ENCODE measurements at places on chromosomes 11 and 22. TPM values are rescaled to one million over a fixed set of nuclear protein-coding genes. Genes with fewer than 3 reads are reported as not detected.

DNA sequence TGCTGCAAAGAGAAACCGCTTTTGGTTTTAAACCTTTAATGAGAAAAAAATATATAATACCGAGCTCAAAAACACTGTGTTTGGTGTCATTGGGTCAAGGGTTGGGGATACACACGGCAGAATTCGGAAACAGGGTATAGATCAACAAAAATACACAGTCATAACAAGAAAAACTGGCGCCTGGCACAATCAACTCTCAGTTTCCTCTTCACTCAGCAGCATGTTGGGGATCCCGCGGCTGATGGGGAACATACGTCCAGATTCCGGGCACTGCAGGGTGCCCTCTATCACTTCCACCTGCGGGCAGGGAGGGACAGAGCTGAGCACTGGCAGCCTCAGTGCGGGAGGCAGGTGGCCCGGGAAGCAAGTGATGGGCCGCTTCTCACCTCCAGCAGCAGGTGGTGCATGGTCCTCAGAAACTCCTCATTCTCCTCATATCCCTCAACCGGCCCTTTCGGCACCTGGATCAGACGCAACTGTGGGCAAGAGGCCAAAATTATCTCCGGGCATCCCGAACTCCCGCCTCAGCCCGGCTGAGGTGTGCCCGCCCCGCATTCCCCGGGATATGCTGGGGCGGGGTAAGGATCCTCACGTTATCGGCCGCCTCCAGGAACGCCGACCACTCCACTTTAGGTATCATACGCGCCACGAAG lies 561 bp downstream of the TRMT112 start:
- DNase-seq = no peak
- peaks cover 9% of the 10 kb centered on the region for H3K4me1 ChIP-seq
- peak overlapping the region; percentile 81 for H3K27ac ChIP-seq
- no peaks in the 10 kb centered on the region for H3K36me3 ChIP-seq

DNA sequence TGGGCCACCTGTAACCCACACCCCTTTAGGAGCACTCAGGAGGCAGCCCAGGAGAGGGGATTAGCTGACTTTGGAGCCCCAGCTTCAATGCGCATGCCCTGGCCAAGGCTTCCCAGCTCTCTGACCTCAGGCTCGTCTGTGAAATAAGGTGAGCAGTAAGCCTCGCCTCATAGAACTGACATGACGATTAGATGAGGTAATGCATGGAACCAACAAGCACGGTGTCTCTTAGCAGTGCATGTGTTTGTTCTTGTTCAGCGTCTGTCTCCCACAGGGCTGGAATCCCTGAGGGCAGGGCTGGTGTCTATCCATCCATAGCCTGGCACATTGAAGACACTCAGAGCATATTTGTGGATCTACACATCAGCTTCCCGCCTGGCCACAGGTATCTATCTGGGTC lies 415.4 kb downstream of the MN1 start:
- no peak overlapping the region for H3K27ac ChIP-seq
- H3K4me1 ChIP-seq = peaks cover 8% of the 10 kb centered on the region
- no peaks in the 10 kb centered on the region for H3K36me3 ChIP-seq
- H3K27me3 ChIP-seq = no peaks in the 10 kb centered on the region

DNA sequence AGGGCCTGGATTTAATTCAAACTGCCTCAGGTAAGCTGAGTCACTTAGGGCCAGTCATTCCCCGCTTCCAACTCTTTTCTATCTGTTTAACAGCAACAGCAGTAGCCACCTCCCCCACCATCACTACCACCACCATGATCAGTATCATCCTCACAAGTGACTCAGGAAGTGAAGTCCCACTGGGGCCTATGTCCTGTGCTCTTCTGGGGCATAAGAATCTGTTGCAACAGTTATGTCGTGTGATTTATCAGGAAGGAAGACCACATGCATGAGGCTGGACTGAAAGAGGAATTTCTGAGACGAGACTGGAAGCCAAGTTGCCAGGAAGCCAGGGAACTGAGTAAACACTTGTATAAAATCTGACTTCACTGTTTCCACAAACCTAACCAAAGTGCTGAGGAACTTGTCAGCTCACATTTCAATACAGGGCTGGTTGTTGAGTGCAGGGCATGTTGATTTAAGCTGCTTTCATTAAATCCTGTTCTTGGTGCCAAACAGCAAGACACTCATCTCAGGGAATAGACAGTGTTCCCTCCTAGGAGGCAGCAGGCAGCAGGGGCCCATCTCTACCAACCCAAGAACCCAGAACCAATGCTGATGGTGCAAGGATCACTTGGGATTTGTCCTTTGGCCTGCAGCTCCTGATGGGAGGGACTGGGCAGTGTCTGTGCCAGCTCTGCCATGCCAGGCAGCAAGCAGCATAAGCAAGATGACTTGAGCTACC lies 226.7 kb upstream of the NARS2 start:
- H3K27me3 ChIP-seq = no peaks in the 10 kb centered on the region
- DNase-seq = no peak
- H3K4me3 ChIP-seq = no peak overlapping the region
- peaks cover 18% of the 10 kb centered on the region for H3K4me1 ChIP-seq
- no peak overlapping the region for H3K27ac ChIP-seq

GRCh38 chr11:102436561-102436960 lies 16.0 kb downstream of the TMEM123 start:
- no peak overlapping the region for H3K27ac ChIP-seq
- peaks cover 2% of the 10 kb centered on the region for H3K4me1 ChIP-seq
- H3K4me3 ChIP-seq = no peak overlapping the region
- DNase-seq = no peak

- DNase-seq = no peak
- no peaks in the 10 kb centered on the region for H3K36me3 ChIP-seq
- no peak overlapping the region for H3K4me3 ChIP-seq
- no peaks in the 10 kb centered on the region for H3K4me1 ChIP-seq
- no peaks in the 10 kb centered on the region for H3K27me3 ChIP-seq
- H3K27ac ChIP-seq = no peak overlapping the region
These were observed 74.6 kb downstream of the AASDHPPT start for GRCh38 chr11:106152013-106152412.

The DGCR6 gene
- total RNA-seq = 0.92 TPM

DNA sequence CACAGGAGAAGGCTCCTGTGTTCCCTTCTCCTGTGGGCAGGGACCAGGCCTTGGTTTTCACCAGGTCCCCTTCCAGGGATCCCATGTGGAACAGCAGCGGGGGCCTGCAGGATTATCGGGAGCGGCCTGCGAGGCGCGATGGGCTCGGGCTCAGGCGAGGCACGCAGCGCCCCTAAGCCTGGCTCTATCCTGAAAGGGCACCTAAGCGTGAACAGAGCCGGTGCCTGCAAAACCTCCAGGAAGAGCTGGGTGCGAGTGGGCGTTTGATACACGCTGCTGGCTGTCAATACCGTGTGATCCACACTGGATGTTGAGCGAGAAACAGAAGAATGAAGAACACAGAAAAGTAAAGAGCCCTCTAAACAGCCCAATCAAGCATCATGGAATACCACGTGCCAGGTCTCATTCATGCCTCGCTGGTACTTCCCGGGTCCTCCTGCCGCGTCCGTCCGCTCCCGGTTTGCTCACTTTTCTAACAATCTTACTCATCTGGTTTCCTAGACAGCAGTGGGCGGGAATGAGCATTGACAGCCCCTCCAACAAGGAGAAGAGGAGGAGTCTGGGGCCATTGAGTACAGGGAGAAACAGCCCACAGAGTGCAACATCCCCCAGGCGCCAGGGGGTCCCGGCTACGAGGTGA lies 12.5 kb downstream of the OSBPL5 start:
- no peak for DNase-seq
- H3K36me3 ChIP-seq = no peaks in the 10 kb centered on the region
- peaks cover 16% of the 10 kb centered on the region for H3K4me1 ChIP-seq

The SAA2 gene
- total RNA-seq = not detected

The CRACR2B gene
- total RNA-seq = 1.2 TPM

DNA sequence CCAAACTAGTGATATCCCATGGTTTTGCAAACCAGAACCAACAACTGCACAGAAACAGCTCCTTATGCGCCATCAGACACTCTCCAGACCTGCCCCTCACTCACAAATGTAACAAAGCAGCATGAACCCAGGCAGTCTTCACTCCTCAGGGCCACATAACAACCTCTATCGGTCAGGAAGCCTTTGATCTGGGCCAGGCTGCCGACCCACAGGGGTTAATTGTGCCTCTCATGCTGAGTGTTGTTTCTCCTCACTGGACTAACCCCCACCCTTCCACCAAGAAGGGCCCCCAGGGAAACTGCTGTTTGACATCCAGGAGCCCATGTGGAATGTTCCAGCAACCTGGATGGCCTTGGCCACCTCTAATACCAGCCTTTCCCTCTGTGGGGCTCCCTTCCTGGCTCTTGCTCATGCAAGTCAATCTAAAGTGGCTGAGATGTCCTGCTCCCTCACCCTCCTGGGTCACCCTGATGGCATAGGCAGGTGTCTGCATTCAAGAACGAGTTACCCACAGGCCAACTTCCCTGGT lies 7.9 kb upstream of the RGL4 start:
- H3K36me3 ChIP-seq = no peaks in the 10 kb centered on the region
- H3K4me1 ChIP-seq = no peaks in the 10 kb centered on the region
- H3K27me3 ChIP-seq = no peaks in the 10 kb centered on the region
- DNase-seq = no peak

The TRPM5 gene
- total RNA-seq = 0.11 TPM

DNA sequence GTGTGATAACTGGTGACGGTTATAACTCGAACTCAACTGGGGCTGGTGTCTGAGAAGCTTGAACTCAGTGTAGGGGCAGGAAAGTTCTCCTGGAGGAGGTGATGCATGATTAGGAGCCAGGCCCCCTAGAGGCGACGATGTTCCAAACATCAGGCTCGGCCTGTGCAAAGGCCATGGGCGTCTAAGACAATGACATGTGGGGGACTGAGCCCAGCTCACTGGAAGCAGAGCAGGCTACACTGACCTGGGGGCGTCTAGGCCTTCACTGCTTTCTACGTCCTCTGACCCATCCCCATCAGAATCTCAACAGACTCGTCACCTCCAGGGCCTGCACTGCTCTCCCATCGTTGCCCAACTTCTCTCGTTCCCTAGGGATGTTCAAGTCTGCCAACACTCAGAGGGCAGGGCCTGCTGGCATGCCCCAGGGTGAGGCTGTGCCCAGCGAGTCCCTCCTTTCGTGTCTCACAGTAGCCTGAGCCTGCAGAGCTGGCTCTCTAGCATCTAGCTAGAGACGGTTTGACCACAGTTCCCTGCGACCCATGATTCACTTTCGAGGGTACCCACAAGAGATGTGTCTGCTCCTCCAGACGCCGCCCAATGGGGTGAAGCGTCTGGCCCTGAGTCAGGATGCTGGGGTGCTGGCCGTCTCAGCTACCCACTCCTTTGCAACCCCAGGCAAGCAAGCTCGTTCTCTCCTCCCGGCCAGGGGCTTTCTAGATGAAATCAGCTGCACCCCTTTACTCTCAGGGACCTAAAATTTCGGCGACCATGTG lies 1.1 kb upstream of the ATG16L2 start:
- H3K4me3 ChIP-seq = peak overlapping the region; percentile 60
- no peaks in the 10 kb centered on the region for H3K36me3 ChIP-seq
- H3K4me1 ChIP-seq = peaks cover 10% of the 10 kb centered on the region

The CHRM1 gene
- total RNA-seq = not detected

GRCh38 chr11:94000659-94001058 lies 20.5 kb upstream of the HEPHL1 start:
- DNase-seq = no peak
- H3K36me3 ChIP-seq = no peaks in the 10 kb centered on the region
- H3K4me3 ChIP-seq = no peak overlapping the region
- H3K4me1 ChIP-seq = no peaks in the 10 kb centered on the region
- no peak overlapping the region for H3K27ac ChIP-seq

- no peak overlapping the region for H3K27ac ChIP-seq
- H3K4me1 ChIP-seq = peaks cover under 1% of the 10 kb centered on the region
- H3K4me3 ChIP-seq = no peak overlapping the region
- DNase-seq = no peak
These were observed 5.8 kb downstream of the NRIP3 start for GRCh38 chr11:8998017-8998416.

The RHOD gene
- total RNA-seq = 15.0 TPM

The POU2AF1 gene
- 4.1 TPM for total RNA-seq

- no peaks in the 10 kb centered on the region for H3K27me3 ChIP-seq
- DNase-seq = no peak
- H3K36me3 ChIP-seq = no peaks in the 10 kb centered on the region
These were observed 3.8 kb downstream of the GAS2L1 start for GRCh38 chr22:29310065-29310862.

DNA sequence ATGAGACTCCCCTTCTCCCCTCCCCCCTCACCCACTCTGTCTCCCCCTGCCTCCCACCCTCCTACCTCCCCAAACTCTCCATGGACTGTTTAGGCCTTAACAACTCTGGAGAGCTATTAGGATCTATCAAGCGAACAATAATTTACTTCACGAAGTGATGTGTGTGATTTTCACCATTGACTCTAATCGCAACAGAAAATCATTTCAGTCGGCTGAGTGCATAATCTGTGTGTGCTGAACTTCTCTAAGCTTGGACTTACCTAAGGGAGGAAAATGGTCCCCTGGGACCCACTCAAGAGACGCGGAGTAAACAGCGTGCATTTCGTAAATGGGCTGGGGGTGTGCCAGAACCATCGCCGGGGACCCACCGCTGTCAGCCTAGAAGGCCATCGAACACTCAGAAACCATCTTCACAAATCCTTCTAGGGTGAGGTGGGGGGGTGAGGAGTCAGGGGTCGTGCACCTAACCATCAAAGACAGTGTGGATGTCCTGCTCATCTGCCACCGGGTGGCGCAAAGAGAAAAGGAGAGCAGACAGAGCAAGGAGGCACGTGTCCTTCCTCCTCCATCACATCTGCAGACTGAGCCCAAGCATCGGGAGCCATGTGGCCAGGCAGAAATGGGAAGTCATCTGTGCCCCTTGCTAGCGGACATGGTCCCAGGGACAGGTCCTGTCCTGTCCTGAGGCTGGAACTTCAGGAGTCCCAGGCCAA lies 62.1 kb upstream of the NUP50 start:
- no peaks in the 10 kb centered on the region for H3K4me1 ChIP-seq
- no peak overlapping the region for H3K27ac ChIP-seq
- DNase-seq = peak; percentile 45
- H3K4me3 ChIP-seq = no peak overlapping the region

DNA sequence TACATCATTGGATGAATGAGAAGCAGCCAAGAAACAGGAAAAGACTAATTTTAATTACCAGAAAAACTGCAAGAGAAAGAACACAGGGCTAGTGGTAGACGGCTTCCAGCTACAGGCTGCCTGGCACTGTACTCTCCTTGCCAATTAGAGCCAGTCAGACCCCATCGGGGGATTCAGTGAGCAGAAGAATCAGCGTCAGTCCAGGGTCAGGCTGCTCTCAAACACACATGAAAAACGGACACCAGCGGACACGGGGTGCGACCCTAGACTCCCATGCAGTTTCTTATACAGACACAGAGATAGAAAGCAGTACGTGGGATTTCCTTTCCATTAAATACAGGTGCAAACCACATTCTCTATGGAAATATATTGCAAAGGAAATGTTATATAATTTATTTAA lies 1.1 kb upstream of the CNTN5 start:
- H3K27ac ChIP-seq = no peak overlapping the region
- H3K4me3 ChIP-seq = no peak overlapping the region
- DNase-seq = no peak
- H3K27me3 ChIP-seq = no peaks in the 10 kb centered on the region

The BBOX1 gene
- not detected for total RNA-seq

- H3K4me1 ChIP-seq = no peaks in the 10 kb centered on the region
- H3K27ac ChIP-seq = no peak overlapping the region
These were observed 37.6 kb downstream of the ZNF195 start for GRCh38 chr11:3341298-3341697.

The SERHL2 gene
- total RNA-seq = 16.7 TPM
